ENCODE measurements at places on chromosomes 16 and 17. TPM values are rescaled to one million over a fixed set of nuclear protein-coding genes. Genes with fewer than 3 reads are reported as not detected.
A peak's percentile ranks its signal among the peaks of the same experiment; 100 is the strongest.

DNA sequence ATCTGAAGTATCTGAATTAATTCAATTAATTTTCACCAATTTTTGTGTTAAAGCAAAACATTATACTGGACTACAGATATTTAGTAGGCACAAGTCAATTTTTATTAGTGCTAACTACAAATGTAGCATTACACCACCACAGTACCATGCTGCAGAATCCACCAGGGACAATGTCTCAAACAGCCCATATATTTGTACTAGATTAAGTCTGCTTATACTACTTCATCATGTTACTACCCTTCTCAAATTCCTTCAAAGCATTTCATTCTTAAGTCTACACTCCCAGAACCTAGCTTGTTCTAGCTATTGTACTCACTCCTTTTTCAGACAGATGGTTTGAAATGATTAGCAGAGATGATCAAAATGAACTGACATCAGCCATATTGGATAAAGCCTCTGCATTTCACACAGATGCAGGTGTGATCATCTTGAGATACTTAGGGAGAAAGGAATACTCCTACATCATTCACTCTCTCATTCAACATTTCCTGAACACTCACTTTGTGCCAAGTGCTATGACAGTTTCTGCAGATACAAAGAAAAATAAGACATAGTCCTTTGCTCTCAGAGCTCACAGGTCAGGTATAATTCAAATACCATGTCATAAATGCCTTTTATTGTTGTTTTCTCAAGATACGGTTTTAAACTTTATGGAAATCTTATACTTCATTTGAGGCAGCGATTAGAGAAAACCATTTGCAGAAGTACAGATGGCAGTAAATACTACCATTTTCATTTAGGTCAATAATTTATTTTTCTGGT, 47.7 kb downstream of the SMURF2 start:
- DNase-seq: peak; percentile 48

- peak; percentile 27 for DNase-seq
Measured at GRCh38 chr17:7173687-7174602, 5.2 kb downstream of the ASGR1 start.

- DNase-seq: no peak
Measured at GRCh38 chr17:70074956-70075355, at the start of gene KCNJ16. Gene KCNJ16 (plus strand): TSS chr17:70075225. CDS start chr17:70132088, 56,863 bp downstream.

The TTYH2 gene
- total RNA-seq: 0.77 TPM

The ZNF287 gene
- 5.4 TPM for total RNA-seq

The DNAI2 gene
- total RNA-seq: not detected

The LAT gene
- 0.26 TPM for total RNA-seq

GRCh38 chr17:17691468-17692263, 10.4 kb downstream of the RAI1 start:
- DNase-seq: no peak

DNA sequence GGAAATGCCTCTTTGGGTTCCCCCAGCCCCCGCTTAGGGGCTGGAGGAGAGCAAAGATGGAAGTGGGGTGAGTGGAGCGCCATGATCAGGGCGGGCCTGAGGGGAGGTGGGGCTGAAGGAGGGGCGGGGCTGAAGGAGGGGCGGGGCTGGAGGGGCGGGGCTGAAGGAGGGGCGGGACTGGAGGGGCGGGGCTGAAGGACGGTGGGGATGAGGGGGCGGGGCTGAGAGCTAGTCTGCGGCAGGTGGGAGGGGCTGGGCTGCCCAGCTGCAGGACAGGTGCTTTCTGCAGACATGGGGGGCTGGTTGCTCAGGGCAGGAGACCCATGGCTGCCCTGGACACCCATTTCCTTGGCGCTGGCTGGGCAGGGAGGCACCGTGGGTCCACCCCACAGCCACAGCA, 39.1 kb upstream of the PABPN1L start:
- no peak for DNase-seq

The SLC47A1 gene
- total RNA-seq: 0.26 TPM

The GRIN2C gene
- total RNA-seq: 0.50 TPM

DNA sequence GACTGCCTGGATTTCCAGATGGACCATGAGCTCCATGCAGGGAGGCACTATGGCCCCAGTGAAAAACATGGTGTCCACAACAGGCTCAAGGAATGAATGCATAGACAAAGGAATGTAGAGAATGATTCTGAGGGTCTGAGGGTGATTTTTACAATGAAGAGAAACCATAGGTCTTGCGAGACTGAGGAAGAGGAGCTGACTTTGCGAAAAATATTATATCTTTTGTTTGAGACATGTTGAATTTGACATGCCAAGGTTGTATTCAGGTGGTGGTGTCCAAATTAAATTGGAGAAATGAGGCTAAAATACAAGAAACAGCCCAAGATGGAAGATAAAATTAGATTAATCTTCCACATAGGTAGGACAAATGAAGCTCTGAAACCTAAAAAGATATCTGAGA, 12.7 kb downstream of the HSD17B2 start:
- no peak for DNase-seq

- DNase-seq: peak; percentile 71
Measured at GRCh38 chr17:61157246-61157886, 242.3 kb upstream of the TBX2 start.

DNA sequence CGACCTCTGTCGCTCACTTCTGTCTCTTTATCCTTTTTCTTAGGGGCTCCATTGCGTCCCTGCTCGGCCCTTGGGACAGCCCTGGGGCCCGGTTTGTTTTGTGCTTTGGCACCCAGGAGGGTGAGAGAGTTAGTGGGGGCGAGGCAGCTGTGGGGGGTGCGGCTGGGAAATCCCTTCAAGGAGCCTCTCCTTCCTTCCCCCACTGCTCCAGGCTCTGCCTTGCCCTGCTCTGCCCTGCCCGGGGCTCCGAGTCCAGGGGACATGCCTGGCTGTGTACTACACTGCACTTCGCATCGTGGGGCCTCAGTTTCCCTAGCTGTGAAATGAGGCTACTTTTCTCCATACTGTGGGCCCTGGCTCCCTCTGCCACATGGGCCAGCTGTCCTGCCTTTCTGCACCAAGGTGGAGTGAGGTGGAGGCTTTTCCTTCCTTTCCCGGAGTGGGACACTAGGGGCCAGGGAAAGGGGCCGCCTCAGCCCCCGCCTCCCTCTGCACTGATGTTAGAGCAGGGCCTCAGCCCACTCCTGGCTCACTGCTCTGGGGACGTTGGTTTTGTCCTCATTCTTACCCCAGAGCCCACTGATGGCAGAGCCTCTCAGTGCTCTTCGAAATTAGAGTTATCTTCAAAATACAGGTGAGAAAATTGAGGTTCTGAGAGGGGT, 980 bp downstream of the LLGL1 start:
- DNase-seq: no peak

DNA sequence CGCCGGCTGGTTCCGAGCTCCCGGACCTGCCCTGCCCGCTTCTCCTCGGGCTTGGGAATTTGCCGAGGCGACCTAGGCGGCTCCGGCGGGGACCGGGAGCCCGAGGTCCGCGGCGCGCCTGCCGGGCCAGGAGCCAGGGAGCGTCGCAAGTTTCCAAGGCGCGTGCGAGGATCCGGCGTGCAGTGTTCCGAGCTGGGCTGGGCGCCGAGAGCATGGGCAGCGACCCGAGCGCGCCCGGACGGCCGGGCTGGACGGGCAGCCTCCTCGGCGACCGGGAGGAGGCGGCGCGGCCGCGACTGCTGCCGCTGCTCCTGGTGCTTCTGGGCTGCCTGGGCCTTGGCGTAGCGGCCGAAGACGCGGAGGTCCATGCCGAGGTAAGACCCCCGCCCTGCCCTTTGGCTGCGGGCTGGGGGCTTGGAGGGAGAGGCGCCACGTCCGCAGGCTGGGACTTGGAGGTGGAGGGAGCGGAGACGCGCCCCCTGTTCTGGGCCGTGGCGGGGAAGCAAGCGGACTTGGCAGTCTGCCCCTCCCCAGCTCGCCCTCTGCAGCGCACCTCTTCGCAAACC, 668 bp downstream of the MMP15 start:
- DNase-seq: peak; percentile 56

GRCh38 chr17:79189305-79189704, 114.7 kb downstream of the ENGASE start:
- no peak for DNase-seq

DNA sequence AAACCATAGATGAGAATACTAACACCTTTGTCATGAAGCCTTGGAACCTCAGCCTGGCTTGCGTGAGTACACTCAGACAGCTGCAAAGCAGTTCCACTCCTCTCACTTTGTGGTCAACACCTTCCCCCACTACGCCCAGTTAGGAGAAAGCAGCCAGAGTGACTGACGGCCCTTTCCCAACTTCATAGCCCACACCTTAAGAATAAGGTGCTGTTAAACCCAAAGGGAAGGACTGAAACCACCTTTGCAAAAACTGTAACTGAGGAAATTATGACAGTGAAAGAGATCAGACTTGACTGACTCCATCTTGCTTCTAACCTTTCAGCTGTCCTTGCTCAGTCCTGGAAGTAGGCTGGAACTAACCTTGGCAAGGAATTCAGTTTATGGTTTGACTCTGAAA, 13.7 kb downstream of the N4BP1 start:
- peak; percentile 43 for DNase-seq

DNA sequence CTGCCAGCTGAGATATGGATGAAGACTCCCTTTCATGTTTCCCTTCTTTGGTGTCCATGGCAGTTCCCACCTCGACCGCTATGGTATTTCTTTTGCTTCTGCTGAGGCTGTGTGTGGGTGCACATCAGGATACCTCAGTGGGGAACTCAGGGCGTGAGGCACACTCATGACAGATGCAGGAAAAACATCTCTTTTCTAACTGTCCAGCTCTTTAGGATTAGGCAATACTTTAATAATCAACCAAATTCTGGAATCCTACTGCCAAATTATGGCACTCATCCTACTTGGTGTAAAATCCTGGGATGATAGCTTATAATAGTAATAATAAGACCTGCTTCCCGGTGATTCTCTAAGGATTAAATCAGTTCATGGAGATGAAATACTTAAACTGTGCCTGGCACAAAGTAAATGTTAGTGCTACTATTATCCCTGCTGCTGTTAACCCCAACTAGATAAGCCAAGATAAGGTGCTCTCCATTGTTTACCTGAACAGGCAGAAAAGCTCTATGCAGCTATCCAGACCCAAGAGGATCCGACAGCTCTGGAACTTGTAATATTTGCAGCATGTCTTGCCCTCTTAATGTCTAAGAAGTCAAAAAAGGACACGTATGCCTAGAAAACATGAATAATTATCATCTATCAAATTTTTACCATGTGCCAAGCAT, 543.3 kb downstream of the WWOX start:
- no peak for DNase-seq

- DNase-seq: no peak
Measured at GRCh38 chr16:56684256-56684925, 2.1 kb downstream of the MT1X start.

- no peak for DNase-seq
Measured at GRCh38 chr17:28076144-28076543, 33.7 kb downstream of the NLK start.

- DNase-seq: peak; percentile 71
Measured at GRCh38 chr17:19928299-19928698, 49.3 kb downstream of the AKAP10 start.

The KRTAP2-1 gene
- total RNA-seq: not detected

The IRX3 gene
- 0.33 TPM for total RNA-seq

- DNase-seq: peak; percentile 78
Measured at GRCh38 chr17:5422505-5422904, 2.5 kb downstream of the RPAIN start.

DNA sequence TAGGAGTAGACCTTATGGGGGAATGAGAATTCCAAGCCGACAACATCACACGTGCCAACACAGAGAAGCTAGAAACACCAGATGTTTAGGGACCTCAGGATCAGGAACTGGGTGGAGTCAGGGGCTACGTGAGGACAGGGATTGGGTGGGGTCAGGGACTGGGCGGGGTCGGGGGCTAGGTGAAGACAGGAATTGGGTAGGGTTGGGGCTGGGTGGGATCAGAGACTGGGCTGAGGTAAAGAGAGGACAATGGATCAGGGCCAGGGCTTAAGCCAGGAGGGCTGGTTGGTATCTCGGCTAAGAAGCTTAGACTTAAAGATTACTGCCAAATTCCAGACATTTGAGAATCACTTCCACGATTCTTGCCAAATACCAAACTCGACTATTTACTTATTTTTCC, 11.6 kb downstream of the TEKT5 start:
- no peak for DNase-seq

GRCh38 chr17:81012574-81013447, 21.2 kb downstream of the CHMP6 start:
- no peak for DNase-seq

DNA sequence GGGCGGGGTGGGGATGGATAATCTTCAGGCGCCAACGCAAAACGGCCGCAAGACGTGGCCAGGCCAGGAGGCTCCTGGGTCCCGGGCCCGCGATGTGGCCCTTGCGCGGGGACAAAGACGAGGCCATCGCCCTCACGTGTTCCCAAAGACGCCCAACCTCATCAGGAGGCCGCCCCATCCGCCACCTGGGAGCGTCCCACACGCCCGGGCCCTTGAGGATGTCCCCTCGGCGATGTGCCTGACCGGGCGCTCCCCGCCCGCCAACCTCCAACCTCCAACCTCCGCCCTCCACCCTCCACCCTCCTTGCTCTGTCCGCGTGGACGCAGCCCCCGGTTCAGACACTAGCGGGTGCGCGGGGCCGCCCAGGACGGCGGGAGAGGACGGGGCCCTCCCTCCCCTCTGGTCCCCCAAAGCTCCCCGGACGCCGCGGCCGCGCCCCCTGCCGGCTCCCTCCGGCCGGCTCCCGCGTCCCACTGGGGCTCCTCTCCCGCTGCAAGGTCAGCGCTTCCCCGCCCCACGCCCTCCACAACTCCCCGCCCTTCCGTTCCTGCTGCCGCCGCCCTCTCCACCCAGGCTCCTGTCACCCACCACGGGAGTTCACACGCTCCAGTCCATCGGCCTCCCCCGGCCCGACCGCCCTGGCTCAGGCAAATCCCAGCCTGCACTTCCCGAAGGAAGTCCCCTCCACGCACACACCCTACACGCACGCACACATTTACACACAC, 250.8 kb upstream of the RPL38 start:
- no peak for DNase-seq

DNA sequence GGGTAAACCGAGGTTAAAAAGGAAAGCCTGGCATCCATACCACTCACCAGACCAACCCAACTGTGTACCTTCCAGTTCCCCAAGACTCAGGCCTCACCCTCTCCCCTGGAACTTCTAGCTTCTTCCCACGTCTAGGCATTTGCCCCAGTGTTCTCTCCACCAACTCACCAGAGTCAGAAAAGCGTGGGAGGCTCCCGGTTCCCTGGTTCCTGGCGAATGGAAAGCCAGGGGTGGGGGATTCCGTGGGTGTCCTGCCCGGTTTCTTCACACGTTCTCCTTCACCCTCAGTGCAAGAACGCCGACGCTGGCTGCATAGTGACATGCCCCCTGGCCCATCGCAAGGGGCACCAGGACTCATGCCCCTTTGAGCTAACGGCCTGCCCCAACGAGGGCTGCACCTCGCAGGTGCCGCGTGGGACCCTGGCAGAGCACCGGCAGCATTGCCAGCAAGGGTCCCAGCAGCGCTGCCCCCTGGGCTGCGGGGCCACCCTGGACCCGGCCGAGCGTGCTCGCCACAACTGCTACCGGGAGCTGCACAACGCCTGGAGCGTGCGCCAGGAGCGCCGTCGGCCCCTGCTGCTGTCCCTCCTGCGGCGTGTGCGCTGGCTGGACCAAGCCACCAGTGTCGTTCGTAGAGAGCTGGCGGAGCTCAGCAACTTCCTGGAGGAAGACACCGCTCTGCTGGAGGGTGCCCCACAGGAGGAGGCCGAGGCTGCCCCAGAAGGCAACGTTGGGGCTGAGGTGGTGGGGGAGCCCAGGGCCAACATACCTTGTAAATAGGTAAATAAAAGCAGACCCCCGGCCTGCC, 1.7 kb downstream of the RNF151 start:
- no peak for DNase-seq

The UQCRC2 gene
- total RNA-seq: 192 TPM

GRCh38 chr17:17025621-17026020, 16.6 kb upstream of the MPRIP start:
- DNase-seq: no peak

- DNase-seq: peak; percentile 5
Measured at GRCh38 chr16:50335196-50335958, 33.4 kb downstream of the BRD7 start.

The LITAFD gene
- not detected for total RNA-seq

Measured in fibroblast of lung (primary cell).